Substantia nigra (tissue), 51 donors: ENCODE measurements at places on chromosomes 7 and 10.
A peak's percentile ranks its signal among the peaks of the same experiment; 100 is the strongest.

GRCh38 chr7:50663396-50664102 lies 98.3 kb upstream of the DDC start:
- DNase-seq = no peak

GRCh38 chr10:126133906-126134656 lies 237.7 kb downstream of the FANK1 start:
- DNase-seq = no peak

- DNase-seq = no peak
These were observed 85.2 kb upstream of the CDC14C start for GRCh38 chr7:48839108-48839507.

DNA sequence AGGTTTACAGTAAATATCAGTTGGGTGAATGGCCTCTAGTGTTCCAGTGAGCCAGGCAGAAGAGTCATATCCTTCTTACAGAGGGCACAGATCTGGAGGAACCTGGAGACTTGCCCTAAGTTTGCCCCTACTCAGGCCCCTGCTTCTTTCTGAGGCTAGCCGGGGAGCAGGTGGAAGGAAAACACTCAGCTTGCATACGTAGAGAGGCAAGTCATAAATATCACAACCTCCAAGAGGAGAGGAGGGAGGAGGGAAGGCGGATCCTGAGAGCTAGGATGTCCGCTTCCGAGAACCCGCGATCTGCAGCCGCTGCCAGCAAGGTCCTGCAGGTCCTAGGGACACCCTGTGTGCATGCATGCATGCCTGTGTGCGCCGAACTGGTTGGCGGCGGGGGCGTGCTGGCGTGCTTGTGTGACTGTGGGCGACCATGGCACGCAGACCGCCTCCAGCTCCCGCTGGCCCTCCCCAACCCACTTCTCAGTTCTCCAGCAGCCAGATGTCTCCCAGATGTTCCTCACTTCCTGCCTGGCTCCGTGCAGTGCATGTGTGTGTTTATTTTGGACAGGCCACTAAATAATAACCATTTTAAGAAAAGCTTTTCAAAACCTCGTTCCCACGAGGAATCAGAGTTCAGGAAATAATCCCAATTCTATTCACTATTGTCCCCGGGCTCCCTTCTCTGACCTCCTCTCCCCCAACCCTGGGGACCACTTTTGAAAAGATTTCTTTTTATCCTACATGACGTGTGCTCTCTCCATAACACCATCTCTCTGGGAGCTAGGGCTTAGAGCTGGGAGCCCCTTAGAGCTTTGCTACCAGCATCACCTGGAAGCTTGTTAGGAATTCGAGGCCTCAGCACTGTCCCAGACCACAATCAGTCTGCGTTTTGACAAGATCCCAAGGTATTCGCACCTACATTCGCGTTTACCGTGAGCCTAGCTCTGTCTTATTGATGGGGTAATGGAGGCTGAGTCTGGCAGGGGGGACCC lies 32.4 kb downstream of the UNC5B start:
- no peak for DNase-seq

- DNase-seq = no peak
These were observed 22.6 kb upstream of the LRRC72 start for GRCh38 chr7:16504019-16504418.

GRCh38 chr7:117997862-117998825 lies 124.9 kb upstream of the CTTNBP2 start:
- no peak for DNase-seq

DNA sequence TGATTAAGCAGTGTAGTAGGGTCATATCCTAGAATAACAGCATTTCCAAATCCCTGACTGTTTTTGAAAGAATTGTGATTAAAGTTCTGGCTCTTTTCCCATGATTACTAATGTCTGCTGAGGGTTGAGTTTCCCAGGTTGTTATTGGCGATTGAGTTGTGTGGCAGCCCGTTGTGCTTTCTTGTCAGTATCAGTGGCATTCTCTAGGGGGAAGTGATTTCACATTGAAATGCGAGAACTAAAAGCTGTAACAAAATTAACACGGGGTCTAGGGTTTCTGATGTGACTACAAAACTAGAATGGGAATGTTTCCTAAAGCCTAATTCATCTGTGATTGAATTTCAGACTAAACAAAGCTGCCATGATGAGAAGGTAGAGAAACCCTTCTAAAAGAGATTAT lies 349.4 kb downstream of the EXOC4 start:
- DNase-seq = no peak

- no peak for DNase-seq
These were observed 235.5 kb upstream of the MEOX2 start for GRCh38 chr7:15922002-15922401.

- no peak for DNase-seq
These were observed 105.7 kb downstream of the ST8SIA6 start for GRCh38 chr10:17348501-17349349.

DNA sequence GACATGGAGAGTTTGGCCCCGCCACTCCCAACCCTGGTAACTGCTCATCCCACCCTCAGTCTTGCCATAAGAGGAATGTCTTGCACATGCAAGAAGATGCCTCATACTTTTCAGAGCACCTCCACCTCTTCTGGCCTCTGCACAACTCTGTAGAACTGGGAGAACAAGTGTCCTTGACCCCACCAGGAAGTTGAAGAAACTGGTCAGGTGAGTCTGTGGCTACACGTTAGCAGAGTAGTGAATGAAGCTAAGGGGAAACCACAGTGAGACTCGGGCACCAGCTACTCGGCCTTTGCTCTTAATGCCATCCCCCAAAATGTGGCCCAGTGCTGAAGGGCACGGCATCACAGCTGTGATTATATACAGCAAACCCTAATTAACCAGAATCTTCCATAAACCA lies 110.1 kb downstream of the ARID5B start:
- no peak for DNase-seq

- DNase-seq = no peak
These were observed 1.5 kb upstream of the ZNF438 start for GRCh38 chr10:31033147-31033546.

DNA sequence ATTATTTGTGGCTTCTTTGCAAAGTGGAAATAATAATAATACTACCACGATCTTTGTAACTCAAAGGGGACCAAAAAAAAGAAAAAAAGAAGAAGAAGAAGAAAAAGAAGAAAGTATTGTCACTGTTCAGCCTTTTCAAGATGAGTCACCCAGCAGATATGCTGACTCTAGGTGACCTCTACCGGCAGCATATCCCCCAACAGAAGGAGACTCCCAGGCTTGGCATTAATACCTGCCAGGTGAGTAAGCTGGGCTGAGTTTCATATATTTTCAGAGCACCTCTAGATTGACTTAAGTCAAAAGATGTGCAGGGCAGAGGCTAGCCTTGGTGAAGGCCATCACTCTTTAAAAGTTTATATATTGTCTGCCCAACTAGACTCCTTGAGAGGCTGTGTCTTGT lies 30.4 kb upstream of the GPR26 start:
- DNase-seq = no peak

- no peak for DNase-seq
These were observed 85.5 kb upstream of the CACUL1 start for GRCh38 chr10:118840071-118840775.

DNA sequence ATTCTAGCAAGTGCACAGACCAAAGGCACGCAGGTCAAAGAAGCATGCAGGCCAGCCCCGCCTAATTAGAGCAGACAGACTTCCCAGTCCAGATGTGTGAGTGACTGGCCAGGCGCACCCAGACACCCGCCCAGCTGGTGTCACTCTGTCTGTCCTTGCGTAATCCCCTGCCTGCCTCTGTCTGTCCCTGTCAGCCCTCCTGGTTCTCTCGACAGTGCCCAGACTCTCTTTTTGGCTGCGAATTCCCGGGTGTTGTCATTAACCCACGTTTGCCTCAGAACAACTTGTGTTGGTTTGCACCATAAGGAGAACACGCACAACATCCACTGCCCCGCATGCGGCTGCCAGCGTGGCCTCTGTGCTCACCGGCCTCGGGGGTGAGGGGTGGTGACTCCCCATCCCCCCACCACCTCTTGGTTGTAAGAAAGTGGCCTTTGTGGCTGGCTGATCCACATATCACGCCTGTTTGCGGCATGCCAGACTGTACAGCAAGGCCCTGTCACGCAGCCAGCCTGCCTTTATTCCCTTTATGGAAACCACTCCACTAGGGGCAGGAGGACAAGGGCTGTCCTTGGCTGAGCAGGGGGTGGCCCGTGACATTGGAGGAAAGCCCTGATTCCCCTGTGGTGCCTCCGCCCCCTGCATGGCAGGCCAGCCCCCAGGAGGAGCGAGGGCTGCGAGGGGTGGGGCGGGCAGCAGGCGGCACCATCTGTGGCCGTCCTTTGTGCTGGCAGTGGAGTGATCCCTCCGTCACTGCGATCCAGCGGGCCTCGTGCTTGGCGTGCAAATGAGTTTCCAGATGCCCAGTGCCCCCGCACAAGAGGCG lies 72.8 kb upstream of the PPIF start:
- peak; percentile 96 for DNase-seq

GRCh38 chr10:60006062-60006461 lies 99.7 kb upstream of the CCDC6 start:
- no peak for DNase-seq

GRCh38 chr7:43856996-43857395 lies 12.3 kb downstream of the MRPS24 start:
- no peak for DNase-seq

DNA sequence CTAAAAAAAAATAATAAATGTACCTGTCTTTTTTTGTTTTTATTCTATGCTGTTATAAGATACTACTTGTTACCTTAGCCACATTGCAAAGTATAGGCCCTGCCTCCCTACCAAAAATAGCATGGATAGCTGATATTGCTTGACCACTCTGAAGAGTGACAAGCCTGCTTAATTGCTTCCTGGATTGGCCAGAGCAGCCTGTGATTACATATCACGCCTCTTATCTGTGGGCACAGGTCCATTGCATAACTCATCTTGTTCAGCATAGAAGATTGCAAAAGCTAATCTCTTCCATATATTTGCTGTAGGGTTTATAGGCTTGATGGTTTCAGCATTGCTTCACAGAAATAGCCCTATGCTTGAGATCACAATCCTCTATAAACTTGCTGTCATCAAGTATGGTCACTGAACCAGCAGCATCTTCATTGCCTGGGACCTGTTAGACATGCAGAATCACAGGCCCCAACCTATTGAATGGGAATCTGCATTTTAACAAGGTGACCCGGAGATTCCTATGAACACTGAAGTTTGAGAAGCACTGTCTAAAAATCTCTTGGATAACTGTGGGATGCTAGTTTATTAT lies 280.8 kb upstream of the CDC14C start:
- no peak for DNase-seq

GRCh38 chr10:111175787-111176186 lies 99.0 kb downstream of the ADRA2A start:
- no peak for DNase-seq

GRCh38 chr7:138186951-138187351 lies 110.7 kb downstream of the AKR1D1 start:
- DNase-seq = no peak

- no peak for DNase-seq
These were observed 76.1 kb upstream of the ELMO1 start for GRCh38 chr7:37524797-37525196.

- no peak for DNase-seq
These were observed 21.2 kb downstream of the BPGM start for GRCh38 chr7:134667899-134668298.

- DNase-seq = no peak
These were observed at the start of gene ELFN1 for GRCh38 chr7:1669954-1670893. TSS of gene ELFN1 (plus strand) at chr7:1670277. CDS start at chr7:1744597, 74,320 bp downstream.

DNA sequence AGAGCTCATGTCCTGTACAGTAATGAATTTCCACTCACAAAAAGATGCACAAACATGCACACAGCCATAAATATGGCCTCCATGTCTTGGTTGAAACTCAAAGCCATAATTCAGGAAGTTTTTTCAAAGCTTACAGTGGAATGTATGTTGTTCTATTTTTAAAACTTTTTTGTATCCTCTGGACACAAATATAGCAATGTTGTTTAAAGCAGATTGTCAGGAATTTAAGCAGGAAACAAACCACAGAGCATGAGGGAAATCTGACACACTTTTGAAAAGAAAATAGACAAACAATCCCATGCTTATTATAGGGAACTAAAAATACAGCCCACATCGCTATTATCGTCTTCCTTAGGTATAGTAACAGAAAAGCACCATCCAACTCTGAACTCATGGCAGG lies 21.5 kb downstream of the LRRN3 start:
- no peak for DNase-seq

GRCh38 chr7:43790834-43791233 lies 32.4 kb downstream of the BLVRA start:
- DNase-seq = no peak

DNA sequence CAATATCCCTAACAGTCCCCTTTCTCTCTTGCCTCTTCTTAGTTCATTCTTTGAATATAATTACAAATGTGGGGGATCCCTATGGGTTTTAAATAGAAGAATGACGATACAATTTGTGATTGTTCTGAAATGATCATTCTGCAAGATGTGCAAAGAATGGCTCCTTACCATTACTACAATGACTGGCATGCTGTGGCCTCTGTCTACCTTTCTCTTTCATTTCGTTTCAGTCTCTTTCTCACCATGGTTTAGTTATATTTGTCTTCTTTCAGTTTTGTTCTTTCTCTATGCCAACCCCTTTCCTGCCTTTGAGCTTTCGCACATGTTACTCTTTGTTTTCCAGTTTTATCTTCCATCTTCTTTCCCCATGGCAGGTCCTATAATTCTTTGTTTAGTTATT lies 176.5 kb downstream of the SUGCT start:
- DNase-seq = no peak

GRCh38 chr10:119754936-119755335 lies 29.1 kb downstream of the INPP5F start:
- DNase-seq = no peak

- no peak for DNase-seq
These were observed 23.1 kb downstream of the TYW1 start for GRCh38 chr7:67019562-67020390.

DNA sequence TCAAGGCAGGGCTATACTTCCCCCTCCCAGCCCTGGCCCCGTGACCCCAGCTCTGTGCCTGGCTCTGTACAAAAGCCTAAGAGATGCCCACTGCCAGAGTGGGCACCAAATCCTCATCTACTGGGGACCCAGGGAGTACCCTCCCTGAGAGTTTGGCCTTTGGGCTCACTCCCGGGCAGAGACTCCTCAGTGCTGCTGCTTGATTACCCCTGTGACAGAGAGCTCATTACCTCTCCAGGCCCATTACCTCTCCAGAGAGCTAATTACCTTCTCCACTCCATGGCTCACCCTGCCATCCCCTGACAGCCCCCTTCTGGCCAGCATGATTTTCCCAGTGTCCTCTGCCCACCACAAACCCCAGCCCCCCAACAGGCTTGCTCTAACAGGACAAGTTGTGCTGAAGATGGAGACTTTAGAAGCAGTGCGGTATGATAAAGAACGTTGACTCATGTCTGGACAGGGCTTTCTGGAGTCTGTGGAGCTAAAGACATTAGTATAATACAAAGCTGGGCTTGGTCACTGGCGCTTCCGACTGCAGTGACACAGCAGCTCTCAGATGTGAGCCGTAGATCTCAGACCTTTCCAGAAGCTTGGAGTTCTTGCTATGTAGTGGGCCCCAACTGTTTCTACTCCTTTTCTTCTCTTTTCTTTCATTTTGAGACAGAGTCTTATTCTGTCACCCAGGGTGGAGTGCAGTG lies 111.3 kb upstream of the KCTD7 start:
- DNase-seq = no peak

- DNase-seq = peak; percentile 71
These were observed 19.7 kb downstream of the MXI1 start for GRCh38 chr10:110226926-110227641.
